ENCODE measurements at places on chromosomes 16 and 17.
A peak's percentile ranks its signal among the peaks of the same experiment; 100 is the strongest.

DNA sequence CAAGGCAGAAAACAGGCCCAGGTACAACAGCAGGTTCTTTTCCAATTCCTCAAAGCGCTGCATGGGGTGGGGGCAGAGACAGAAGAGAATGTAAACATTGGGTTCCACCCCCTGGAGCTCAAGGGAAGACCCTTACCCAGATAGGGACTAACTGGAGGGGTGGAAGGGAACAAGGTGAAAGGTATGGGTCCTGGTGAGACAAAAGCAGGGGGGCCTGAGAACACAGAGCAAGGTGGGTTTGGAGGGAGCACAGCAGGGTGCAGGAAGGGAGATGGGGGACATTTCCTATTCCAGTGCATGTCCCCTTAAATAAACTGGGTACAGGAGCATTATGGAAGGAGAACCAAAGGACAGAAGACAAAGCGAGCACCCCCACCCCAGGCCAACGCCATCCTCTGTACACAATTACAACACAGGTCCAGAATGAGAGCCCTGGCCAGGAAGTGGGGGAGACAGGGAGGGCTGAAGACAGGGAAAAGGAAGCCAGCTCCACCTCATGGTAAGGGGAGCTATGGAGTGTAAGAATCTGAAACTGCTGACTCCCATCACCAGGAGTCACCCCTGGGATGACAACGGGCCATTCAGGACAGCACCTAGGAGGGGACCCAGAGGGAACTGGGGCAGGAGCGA, 2.1 kb upstream of the CD2BP2 start:
- no peak for DNase-seq

DNA sequence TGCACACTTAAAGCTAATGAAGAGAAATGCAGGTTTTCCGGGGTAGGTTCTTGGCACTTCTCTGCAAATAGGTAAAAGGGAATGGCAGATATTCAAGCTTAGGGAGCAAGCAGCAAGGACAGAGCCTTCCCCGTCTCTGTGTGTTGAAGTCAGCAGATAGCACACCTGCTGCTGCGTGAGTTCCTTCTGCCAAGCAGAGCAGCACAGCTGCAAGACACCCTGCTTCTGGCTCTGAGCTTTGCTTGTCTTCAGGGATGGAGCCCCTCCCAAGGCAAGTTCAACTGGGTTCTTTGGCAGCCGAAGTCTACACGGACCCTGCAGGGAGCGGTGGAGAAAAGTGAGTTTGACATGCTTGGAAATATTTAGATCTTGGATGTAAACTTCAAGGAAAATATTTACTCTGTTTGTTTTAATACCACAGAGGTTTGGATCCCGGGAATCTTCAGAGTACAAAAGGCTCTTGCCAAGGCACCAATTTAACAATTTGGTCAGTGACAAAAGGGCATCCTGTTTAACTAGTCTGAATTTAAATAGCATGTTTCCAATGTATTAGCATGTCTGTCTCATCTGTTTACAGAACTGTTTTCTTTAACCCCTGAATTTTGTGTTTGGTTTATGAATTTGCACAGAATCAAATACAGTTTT, 113.4 kb upstream of the KCNJ16 start:
- DNase-seq: no peak

DNA sequence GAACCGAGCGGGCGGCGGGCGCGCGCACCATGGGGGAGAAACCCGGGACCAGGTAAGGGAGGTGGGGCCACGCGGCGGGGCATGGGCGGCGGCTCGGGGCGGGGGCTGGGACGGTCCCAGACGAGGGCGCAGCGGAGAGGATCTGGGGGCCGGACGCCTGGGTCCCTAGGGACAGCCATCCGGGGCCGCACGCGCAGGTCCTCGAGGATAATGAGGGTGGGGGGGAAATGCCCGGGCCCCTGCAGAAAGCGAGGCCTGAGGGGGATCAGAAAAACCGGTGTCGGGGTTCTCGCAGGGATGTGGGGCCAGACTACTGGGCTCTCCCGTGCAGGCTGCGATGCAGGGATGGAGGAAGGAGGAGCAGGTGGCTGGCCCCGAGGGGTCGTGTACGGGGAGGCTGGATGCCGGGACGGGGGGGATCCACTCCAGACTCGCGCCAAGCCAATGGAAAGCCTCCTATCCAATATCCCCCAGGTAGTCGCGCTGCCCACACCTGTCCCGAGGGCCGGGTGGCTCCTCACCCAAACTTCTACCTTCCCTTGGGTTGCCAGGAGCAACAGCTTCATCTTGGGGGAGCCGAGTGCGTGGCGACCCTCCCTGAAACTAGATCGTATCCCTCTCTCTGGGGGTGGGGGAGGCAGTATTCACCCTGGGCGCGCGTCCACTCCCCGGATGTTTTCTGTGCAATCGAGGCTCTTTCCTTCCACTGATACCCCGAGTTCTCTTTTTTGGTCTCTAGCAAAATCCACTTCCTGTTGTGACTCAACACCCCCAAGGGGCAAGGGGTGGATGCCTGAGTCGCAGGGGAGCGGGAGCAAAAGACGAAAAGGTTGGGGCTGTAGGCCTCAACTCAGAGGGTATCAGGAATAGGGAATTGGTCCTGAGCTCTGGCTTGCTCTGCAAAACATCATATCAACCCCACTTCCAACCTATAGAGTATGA, 532 bp downstream of the ARRB2 start:
- no peak for DNase-seq

- no peak for DNase-seq
Measured at GRCh38 chr17:58032691-58033415, 25.8 kb upstream of the SRSF1 start.

- DNase-seq: peak; percentile 46
Measured at GRCh38 chr16:54696522-54696921, 234.1 kb upstream of the IRX5 start.
